ENCODE measurements at places on chromosomes 6 and 20.

DNA sequence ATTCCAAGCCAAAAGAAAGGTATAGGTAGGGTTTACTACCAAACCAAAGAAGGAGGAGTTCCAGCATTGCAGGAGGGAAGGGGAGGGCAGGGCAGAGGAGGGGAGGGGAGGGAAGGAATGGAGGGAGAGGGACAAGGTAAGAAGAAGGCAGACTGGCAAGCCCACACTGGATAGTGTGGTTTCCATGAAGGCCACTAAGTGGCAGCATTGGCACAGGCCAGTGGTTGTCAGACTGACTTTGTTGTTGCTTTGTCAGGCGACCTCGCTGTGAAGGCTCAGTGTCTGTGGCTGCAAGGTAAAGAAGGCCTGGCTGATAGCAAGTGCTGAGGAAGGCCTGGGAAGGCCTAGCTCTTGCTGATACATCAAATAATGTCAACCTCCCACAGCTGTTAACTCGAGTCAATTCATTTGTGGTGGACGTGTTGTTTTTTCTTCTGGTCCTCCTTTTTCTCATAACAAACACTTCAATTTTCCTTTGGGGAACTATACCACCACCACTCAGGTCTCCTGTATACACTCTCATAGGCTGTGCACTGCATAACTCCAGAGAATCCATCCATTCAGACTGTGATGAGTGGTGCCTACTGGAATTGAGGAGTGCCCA lies 7.7 kb upstream of the ZNF334 start:
- 0 out of 2 replicates have a peak, but pooled peaks cover 4% of the 10 kb centered on the region for H3K27me3 ChIP-seq
- no peaks in the 10 kb centered on the region for H3K4me1 ChIP-seq
- no peak overlapping the region for H3K4me3 ChIP-seq
- peak; percentile 87 for DNase-seq

DNA sequence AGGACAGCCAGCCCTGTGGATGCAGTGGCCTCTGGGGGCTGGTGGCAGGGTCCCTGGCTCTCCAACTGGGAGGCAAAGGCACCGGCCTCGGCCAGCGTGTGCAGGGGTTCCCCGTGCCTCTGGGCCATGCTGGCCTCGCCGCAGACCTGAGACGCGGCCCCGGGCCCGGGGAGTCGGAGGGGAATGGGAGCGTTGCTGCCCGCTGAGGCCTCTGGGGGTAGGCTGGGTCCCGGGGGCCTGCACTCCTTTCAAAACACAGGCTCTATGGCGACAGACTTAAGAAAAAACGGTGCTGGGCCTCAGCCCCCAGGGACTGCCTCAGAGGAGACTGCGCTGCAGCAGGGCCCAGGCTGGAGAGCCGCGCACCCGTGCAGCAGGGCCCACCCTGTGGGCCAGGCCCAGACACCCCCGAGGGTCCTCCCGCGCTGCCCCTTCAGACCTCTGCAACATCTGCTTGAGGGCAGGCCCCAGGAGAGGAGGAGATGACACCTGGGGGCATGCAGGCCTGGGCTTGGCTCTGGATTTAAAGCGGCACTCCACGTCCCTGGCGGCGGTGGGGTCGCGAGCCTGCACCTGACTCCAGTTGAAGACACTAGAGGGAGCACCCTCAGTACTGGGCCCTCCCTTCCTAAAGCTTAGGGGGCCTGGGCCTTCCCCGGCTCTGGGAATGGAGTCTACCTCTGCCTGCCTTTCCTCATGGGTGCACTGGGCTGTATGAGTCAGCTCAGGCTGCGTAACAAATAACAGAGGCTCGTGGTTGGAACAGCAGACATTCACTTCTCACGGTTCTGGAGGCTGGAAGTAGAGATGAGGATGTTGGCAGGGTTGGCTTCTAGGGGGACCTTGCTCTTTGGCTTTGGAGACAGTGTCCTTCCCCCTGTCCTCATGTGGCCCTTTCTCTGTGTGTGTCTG lies 117.4 kb upstream of the RPS6KA2 start:
- H3K4me1 ChIP-seq: peaks cover 11% of the 10 kb centered on the region
- H3K4me3 ChIP-seq: no peak overlapping the region
- no peaks in the 10 kb centered on the region for H3K27me3 ChIP-seq

DNA sequence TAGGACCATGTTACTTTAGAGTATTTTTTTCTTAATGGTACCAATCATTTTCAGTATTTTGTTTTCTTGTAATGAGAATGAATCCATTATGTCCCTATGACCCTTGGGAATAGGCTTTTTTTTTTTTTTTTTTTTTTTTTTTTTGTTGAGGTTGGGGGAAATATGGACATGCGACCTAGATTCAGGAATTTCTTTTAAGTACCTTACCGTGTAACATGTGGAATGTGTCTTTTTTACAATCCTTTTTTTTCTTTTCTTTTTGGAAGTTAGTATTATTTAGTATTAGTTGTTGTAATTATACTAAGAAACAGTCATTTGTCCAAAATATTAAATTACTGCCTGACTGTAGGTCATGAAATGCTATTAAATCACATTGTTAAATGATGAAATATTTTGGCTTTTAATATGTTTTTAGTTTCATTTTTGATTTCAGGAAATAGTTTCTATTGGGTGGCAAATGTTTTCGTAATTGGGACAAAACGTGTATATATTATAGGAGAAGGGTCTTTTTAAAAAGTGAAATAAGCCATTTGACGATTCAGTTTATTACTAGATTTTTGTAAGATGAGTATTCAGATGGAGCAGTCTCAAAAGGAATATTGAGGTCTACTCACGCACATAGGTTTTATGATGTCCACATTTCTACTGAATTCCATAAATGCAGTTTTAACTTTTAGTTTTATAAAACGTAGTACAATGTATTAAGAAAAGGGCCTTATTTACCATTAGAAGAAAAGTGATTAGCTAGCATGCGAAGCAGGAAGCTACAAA lies 4.9 kb downstream of the ARID1B start:
- H3K36me3 ChIP-seq: no peaks in the 10 kb centered on the region
- no peak overlapping the region for H3K27ac ChIP-seq
- peak overlapping the region; percentile 73 for H3K4me3 ChIP-seq
- peaks cover 44% of the 10 kb centered on the region for H3K4me1 ChIP-seq
- no peak for DNase-seq
- no peaks in the 10 kb centered on the region for H3K27me3 ChIP-seq

DNA sequence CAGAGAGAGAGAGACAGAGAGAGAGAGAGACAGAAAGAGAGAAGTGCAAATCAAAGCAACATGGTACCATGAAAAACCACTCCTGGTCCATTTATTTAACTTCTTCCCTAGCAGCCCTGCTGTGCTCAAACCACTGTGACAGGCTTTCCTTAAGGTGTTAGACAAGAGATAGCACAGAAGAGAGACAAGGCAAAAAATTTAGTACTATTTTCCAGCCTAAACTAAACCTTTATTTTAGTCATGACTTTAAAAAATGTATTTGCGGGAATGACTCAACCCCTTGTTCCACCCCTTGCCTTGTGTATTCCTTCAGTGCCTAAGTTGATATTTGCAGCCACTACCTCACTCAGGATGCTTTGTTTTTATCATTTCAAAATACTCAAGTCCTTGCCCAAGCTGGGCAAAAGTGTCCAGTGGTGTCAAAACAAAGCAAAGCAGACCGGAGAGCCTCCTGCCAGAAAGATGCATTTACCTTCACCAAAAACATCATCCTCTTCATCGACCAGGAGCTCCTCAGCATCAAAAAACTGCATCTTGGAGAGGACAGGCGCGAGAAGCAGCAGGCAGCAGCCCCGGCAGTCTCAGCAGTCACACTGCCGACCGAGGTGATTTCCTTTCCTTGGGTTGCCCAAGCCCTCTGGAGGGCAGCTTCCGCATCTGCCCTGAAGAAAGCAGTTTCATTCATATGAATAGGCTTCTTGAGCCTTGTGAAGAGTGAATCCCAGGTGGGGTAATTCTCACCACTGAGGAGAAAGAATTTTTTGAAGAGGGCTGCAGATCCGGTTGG lies at the start of gene RIPOR2:
Gene RIPOR2, minus strand, starts transcription at position 595 of the 787 bp plus-strand sequence. Its CDS starts 62 bp downstream, at position 533.
- peak; percentile 87 for DNase-seq
- peaks cover 50% of the 10 kb centered on the region for H3K4me1 ChIP-seq
- H3K36me3 ChIP-seq: no peaks in the 10 kb centered on the region
- peak within 1 kb of the TSS; percentile 77 for H3K27ac ChIP-seq
- no peaks in the 10 kb centered on the region for H3K27me3 ChIP-seq

GRCh38 chr6:160137130-160137988 lies 15.7 kb downstream of the SLC22A1 start:
- no peaks in the 10 kb centered on the region for H3K36me3 ChIP-seq
- no peak overlapping the region for H3K4me3 ChIP-seq
- no peak overlapping the region for H3K27ac ChIP-seq
- H3K4me1 ChIP-seq: peaks cover 10% of the 10 kb centered on the region
- H3K27me3 ChIP-seq: no peaks in the 10 kb centered on the region
